Anterior cingulate cortex (tissue), 58 donors: ENCODE measurements at places on chromosomes 3 and 15.

DNA sequence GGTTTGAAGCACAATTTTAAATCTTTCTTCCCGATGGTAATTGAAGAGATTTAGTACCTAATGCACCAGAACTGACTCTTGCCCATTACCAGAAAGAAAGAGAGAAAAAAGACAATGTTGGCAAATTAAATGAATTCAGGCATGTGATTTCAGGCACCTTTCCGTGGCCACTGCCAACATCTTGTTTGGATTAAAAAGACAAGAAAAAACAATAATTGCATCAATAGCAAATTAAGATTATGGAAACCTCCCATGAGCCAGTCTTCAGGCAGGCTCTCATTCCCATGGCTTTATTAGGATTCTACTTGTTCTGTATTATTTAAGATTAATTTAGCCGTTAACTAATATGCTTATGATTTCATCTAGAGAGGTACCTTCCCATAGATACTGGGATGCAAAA is 193.0 kb downstream of the GREM1 start:
- DNase-seq, result no peak

- no peak for DNase-seq
Measured at GRCh38 chr15:78938658-78939488, 6.0 kb downstream of the CTSH start.

- DNase-seq, result no peak
Measured at GRCh38 chr3:171970301-171970788, 69.0 kb upstream of the FNDC3B start.

GRCh38 chr3:43522727-43523362 is 99.0 kb downstream of the ANO10 start:
- DNase-seq, result no peak

GRCh38 chr15:48558226-48558625 is 87.3 kb downstream of the FBN1 start:
- no peak for DNase-seq

DNA sequence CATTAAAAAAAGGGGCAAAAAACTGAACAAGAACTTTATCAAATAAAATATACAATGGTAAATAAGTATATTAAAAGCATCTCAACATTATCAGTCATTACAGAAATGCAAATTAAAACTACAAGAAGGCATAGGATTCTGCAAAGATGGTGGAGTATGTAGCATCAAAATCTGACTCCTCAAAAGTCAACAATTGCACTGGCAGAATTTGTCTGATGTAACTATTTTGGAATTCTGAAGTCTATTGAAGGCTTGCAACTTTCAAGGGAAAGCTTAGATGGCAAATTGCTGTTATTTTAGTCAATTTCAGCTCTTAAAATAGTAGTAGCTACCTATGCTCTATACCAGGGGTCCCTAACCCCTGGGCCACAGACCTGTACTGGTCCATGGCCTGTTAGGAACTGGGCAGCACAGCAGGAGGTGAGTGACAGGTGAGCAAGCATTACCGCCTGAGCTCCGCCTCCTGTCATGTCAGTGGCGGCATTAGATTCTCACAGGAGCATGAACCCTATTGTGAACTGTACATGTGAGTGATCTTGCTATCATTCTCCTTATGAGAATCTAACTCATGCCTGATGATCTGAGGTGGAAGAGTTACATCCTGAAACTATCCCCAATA is 107.6 kb downstream of the TGFBR2 start:
- no peak for DNase-seq

DNA sequence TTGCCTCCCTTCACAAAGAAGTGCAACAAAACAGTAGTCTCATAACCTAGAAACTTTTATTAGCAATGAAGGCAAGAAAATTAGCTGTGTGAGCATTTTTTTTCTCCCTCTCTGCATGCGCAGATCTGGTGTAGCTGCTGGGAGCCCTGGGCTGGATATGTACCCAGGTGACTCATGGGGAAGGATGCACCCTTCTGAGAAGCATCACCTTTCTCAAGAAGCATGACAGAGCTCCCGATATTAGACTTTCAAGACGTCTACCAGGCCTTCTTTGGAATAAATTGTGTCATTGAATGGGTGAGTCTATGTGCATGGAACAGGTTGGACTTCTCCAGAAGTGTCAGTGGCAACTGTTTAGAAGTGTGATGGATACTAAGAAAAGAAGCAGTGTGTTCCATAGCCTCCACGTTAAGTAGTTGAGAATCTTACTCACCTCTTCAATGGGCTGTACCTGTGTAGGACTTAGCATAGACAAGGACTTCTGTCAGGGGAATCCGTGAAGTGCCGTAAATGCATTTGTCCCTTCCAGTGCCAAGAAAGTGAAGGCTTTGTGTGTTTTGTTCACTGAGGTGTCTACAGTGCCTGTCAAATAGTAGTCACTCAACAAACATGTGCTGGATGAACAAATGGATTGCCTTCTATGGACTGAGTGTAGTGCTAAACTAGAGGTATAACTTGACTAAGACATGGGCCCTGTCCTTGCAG is 47.7 kb upstream of the RASGRP1 start:
- DNase-seq, result no peak

GRCh38 chr15:58495891-58496408 is 64.2 kb downstream of the LIPC start:
- DNase-seq, result no peak

DNA sequence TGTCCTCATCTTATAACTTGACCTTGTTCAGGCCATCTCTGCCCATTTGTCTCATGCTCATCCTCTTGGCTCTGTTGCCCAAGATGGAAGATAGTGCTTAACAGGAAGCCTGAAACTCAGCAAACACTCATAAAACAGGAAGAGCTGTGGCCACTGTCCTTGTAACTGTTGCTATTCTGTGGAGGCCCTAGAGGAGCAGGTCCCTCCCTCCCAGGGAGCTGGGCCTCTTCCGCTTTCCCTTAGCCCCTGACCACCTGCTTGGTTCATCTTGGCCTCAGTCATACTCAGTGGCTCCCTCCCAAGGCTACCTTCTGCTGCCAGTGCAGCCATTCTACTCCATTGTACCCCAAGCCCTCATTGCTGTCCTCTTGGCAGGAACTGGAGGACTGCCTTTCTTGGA is 3.5 kb downstream of the MAPKAPK3 start:
- no peak for DNase-seq

GRCh38 chr15:79965846-79966630 is 5.0 kb downstream of the BCL2A1 start:
- DNase-seq, result no peak

- no peak for DNase-seq
Measured at GRCh38 chr15:65177901-65178300, 7.2 kb downstream of the CLPX start.

DNA sequence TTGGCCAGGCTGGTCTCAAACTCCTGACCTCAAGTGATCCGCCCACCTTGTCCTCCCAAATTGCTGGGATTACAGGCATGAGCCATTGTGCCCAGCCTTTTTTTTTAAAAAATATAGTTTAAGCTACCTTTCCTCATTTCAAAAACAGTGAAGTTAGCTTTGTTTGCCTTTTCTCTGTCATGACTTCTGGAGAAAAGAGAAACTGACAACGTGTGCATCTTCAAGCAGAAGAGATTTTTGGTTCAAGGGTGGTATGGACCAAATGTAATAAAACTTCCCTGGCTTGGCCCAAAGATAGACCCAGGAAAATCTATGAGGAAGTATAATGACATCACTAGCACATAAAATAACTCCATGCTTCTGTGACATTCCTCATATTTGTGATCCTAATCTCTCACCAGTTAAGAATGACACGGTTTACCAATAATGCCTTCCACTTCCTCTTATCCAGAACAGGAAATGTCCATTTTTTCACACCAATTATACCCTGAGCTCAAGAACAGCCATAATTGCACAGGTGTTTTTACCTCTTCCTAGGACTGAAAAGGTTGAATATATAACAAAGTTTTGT is 781.2 kb upstream of the NR2F2 start:
- DNase-seq, result no peak

GRCh38 chr3:127974226-127974625 is 59.2 kb downstream of the KBTBD12 start:
- DNase-seq, result no peak

DNA sequence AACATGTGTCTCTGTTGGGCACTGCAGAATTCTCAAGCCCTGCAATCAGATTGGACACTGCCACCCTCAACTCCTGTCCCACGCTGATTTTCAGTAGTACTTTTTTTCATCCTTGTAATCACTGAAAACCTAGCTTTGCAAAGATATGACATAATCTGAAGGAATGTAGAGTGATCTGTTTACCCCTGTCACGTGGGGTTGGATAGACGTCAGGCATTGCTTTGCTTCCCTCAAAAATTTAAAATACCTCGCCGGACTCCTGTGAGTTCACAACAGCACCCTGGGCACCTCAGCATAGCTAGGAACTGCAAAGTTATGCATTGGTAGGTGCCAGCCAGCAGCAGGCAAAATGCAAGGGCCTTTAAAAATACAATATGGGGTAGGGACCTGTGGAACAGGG is 71.1 kb upstream of the OXTR start:
- DNase-seq, result no peak

GRCh38 chr3:68062926-68063325 is 408.5 kb upstream of the SUCLG2 start:
- DNase-seq, result no peak

DNA sequence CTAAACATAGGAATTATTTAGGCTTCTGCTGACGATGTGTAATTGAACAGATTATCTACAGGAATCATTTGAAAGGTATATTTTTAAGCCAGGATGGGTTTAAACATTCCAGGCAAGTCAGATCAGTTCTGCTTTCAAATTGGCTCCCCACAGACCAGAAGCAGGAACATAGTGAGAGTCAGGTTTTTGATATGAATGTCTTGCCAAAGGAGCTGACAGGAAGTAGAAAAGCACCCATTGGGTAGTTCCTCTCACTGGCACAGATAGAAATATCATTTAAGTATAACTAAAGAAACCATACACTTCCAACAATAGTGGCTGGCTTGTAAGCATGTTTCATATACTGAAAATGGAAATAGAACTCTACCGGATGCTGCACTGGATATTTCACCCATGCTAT is 95.2 kb downstream of the CLDN1 start:
- no peak for DNase-seq

DNA sequence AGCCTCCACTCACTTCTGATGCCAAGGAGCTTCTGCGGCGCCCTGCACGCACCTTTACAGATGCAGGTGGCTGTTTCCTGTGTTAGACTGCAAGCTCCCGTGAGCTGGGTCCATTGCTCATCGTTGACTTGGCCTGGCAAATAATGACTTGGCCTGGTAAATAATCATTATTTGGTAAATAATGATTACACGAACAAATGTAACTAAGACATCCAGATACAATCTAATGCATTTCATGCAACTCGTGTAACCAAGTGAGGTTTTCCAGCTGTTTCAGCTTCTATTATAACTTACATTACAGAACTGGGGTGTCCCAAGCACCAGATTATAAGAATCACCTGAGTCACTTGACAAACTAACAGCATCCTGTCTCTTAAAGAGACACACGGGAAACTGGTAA is 92.1 kb upstream of the BHLHE40 start:
- no peak for DNase-seq

DNA sequence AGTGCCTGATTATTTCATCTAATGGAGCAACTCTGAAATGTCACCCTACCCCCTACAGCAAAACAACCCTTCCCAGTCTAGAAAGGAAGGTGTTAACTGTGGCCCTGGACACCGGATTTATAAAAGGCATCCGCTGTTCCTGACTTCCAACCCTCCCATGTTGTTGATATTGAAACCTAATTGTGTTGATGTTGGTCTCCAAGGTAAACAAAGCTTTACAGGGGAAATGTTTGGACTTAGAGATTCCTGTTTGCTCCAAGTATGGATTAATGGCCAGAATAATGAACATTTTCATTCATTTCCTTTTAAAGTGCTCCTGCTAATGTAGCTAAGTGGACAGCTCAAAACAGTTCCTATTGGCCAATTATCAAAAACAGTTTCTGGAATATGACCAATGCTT is 19.4 kb upstream of the LMCD1 start:
- DNase-seq, result no peak

DNA sequence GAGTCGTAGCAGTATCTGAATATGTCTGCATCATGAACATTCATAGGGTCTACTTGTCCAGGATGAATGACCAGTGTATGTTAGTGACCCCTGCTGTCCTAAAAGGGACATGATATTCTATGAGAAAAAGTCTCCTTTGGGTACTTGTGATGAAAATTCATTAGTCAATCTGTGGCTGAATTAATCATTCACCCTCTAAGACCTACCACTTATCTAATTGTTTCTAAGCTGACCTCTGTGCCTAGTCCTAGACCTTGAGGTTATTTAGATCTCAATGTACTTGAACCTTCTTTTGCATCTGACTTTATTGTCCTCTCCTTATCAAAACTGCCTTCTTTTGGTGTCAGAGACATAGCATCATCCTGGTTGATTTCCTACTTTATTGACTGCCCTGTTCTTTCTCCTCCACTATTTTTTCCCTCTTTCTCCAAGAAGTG is 799.3 kb downstream of the DIPK2A start:
- no peak for DNase-seq

- DNase-seq, result no peak
Measured at GRCh38 chr3:99939876-99940275, 122.2 kb downstream of the CMSS1 start.

DNA sequence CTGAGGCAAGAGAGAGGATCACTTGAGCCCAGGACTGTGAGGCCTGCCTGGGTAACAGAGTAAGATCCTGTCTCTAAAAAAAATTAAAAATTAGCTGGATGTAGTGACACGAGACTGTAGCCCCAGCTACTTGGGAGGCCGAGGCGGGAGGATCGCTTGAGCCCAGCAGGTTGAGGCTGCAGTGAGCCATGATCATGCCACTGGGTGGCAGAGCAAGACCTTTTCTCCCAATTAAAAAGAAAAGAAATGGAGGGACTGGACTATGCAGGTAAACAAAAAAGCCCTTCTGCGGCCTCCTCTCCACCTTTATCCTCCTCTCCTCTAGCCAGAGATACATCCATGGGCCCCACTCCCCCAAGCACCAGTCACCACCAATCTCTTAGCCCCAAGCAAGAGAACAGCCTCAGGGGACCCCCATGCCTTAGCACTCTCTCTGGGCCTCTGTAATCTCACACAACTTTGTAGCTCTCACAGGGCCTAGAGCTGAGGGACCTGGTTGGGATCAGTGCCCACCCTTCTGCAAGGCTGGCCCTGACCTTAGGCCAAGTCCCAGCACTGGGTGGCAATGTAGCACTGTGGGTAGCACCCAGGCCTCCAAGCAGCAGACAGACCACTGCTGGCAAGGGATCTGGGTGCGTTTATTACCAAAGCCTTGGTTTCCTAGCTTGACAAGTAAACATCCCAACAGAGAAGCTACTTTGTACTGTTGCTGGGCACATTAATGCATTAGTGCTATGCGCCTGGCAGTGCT is 43.4 kb downstream of the FAM174B start:
- no peak for DNase-seq

GRCh38 chr3:181690769-181691168 is 21.0 kb upstream of the SOX2 start:
- no peak for DNase-seq

- DNase-seq, result no peak
Measured at GRCh38 chr3:126268866-126269265, 88.3 kb downstream of the KLF15 start.

GRCh38 chr3:149115114-149115513 is 14.3 kb upstream of the HPS3 start:
- no peak for DNase-seq

DNA sequence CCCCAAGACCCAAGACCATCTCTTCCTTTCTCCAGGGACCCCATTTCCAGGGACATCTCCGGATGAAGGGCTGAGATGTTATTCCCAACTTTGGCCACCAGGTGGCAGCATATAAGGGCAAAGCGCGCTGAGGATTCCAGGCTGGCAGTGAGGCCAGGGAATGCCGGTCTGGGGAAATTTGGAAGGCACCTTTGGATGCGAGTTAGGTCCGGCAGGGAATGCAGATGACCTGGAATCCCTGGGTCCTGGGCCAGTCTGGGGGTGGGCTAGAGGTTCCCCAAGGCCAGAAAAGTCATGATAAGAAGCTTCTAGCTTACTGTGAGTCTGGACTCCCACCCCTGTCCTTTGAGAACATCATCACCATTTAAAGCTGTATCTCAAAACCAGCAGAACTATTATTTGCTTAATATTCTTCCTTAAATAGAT is 1.6 kb upstream of the CHST13 start:
- peak; percentile 53 for DNase-seq
